ENCODE measurements at places on chromosomes 5 and 9.

DNA sequence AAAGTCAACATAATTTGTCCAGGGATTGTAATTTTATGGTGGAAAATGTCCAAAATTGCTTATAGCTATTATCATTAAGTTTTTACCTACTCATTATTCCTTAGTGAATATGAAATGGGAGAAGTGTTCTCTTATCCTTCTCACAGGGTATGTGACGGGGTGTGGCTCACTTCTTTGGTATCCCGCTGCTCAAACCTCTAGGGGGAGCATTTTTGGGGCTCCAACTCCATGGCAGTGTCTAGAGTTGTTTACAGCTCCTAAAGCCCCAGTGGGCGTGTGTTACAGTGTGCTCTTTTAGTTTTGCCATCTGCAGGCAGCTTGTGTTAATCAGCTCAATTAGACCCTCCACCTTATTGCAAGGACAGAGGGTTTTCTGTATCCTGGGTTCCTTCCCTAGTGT is 89.4 kb downstream of the CDKN2A start:
- no peak for DNase-seq

DNA sequence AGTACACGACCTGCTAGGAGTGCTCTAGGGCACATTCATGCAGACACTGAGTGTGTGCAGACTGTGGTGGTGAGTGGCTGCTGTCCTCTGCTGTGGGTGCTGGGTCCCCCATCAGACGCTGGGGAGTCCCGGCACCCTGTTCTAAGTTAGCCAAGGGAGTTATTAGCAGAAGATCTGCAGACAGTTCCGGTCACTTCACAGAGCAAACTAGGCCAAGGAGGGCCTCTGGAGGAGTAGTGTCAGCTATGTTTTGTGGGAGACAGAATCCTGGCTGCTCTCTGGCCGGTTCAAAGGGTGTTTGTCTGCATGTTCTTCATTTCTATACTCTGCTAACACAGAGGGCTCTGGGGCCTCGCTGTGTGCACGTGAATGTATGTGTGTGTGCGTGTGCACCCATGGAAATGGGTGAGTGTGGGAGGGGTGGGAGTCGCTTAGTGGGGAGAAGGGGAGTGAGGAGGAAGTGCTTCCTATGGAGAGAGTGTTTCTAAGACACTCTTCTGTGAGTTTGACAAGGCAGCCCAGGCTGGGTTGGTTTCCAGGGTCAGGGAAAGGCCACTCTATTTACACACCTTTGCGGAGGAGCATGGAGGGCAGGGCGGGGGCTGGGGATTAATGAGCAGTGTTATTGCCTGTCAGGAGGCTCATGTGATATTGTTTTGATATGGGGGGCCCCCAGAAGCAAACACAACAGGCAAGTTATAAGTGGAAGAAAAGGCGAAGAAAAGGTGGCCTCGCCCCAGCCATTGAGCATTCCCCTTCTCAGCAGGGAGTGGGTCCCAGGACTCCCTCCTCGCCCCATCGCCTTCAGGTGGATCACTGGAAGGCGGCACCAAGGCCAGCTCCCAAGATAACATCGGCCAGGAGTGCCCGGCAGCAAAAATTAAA is 68.9 kb downstream of the MACROH2A1 start:
- no peak for DNase-seq

- DNase-seq, result no peak
These were observed 124.5 kb upstream of the TLE4 start for GRCh38 chr9:79447308-79447605.

DNA sequence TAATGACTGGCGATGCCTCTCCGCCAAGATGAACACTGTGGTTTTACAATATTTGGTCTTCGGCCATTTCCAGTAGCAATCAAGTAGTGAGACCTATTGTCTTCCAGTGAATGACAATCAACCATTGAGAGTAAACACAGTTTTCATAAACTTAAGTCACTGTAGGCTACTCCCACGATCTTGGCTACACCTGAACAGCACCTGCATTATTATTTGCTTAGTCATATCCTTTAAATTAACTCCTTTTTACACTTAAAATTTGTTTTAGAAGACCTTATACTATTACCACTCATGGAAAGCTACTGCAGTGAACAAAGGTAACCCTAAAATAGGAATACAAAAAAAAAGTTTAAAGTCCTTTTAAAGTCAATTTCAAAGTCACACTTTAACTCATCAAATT is 58.2 kb downstream of the ZNF354C start:
- no peak for DNase-seq

DNA sequence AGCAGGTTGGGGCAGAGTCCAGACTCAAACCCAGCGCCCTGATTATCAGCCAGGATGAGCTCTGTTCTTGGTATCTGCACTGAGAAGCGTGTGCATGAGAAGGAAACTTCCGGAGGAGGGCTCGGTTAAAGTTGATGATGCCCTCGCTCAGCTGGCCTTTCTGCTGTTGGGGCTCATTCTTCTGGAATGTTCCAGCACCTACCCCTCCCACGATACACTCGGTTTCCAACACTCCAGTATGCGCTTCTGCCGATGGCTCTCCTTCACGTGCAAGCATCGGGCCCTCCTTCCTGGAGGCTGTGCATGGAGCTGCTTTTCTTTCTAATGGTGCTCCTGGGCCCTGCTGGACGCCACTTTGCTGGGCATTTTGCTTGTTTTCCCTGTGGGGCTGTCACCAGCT is 134.0 kb downstream of the RXRA start:
- peak; percentile 52 for DNase-seq

GRCh38 chr5:3590161-3590966 is 5.3 kb upstream of the IRX1 start:
- DNase-seq, result no peak

GRCh38 chr5:54063817-54064216 is 246.6 kb downstream of the ARL15 start:
- DNase-seq, result peak; percentile 93

DNA sequence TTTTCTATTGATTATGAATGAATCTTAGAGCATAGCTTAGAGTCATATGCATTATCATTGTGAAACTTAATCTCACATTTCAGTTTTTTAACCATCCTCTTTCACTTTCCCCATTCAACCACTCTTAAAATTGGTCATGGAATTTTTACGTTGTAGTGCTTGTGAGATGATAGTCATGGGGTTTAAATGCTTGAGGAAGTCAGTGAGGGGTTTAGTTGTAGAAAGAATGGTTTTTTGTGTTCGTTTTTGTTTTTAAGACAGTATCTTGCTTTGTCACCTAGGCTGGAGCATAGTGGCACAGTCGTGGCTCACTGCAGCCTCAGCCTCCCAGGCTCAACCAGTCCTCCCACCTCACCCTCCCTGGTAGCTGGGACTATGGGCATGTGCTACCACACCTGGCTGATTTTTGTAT is 19.6 kb downstream of the UGCG start:
- no peak for DNase-seq

DNA sequence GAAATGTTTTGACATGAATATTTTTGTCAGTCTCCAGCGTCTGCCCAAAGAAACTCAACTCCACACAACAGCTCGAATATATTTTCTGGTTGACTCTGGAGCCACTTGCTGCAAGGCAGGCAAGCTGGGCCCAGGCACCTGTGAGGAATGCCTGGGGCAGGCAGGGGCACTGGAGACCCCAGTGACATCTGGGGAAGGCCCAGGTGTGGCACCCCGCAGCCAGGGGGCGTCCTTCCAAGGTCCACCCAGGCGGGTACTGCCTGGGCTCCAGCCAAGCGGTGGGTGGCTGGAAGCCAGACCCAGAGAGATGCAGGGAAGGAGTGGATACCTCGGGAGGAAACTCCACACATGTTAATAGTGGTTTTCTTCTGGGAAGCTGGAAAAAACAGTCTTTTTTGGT is 125.9 kb downstream of the PHF2 start:
- DNase-seq, result no peak
